Left renal cortex interstitium (tissue), 4 donors: ENCODE measurements at places on chromosomes 16 and 17.

- DNase-seq: no peak
These were observed 1151.9 kb upstream of the GOT2 start for GRCh38 chr16:59886021-59886420.

DNA sequence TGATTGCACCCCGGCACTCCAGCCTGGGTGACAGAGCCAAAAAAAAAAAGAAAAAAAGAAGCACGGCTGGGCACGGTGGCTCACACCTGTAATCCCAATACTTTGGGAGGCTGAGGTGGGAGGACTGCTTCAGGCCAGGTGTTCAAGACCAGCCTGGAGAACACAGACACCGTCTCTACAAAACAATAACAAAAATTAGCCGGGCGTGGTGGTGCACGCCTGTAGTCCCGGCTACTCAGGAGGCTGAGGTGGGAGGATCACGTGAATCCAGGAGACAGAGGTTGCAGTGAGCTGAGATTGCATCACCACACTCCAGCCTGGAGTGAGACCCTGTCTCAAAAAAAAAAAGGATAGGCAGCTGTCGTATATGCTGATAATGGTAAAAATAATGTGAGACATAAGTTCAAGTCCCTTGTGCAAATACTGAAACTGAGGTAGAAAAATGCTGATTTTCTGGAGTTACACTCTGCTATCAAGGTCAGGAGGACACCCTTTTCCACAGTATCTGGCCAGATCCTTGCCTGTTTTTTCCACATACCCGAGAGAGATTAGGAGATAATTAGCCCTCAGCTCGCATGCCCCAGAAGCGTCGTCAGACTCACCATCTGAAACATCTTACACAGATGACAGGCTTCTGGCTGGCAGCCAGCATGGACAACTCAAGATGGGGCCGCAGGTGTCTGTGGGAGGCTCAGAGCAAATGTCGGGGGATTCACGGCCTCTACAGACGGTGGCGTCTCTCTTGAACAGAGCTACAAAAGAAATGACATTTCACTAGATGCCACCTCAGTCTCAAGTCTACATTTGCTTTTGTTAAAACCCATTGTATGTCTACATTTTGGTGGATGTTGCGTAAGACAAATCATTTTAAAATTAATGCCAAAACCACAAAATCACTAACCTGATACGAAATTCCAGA lies 36.8 kb downstream of the WDR45B start:
- no peak for DNase-seq

DNA sequence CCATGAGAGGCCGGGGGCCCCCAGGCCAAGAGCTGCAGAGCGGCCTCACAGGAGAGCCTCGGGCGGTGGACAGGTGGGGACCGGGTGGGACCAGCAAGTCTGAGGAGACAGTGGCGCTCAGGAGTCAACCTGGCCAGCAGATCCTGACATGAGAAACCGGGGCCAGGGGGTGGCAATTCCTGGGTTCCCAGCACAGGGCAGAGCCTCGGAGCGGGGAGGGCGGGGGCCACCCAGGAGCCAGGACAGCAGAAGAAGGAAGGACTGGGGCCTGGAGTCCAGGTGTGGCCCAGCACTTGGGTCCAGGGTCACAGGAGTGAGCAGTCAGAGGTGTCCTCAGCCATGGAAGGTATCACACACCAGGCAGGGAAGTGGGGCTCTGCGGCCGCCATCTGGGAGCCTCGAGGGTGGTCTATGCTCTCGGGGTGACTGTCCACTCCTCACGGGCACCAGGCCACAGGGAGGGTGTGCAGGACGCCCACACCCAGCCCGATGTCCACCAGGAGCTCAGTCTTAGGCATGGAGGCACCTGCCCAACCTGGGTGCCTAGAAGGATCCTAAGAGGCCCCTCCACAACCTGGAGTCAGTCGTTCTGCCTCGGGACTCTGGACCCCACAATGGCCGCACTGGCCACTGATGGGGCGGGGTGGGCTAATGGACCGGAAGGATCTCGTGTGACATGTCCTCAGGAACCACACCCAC lies 29.1 kb downstream of the PIEZO1 start:
- no peak for DNase-seq

DNA sequence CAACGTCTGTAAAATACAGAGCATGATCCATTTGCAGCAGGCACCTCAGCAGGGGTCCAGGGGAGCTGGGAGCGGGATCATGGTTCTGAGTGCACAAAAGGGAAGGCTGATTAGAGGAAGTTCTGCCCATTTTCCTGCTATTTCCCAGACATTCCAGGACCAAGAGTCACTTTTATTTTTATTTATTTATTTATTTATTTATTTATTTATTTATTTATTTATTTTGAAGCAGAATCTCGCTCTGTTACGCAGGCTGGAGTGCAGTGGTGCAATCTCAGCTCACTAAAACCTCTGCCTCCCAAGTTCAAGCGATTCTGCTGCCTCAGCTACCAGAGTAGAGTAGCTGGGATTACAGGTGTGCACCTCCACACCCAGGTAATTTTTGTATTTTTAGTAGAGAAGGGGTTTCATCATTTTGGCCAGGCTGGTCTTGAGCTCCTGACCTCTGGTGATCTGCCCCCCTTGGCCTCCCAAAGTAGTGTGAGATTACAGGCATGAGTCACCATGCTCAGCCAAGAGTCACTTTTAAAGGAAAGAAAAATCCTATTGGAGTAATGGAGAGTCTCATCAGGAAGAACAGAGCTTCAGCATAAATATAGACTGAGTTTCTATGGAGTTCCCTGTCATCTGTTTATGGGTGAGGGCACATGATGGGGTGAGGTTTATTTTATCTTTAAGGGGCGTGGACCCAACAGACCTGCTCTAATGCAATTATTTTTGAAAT lies 355.2 kb downstream of the HAPSTR1 start:
- no peak for DNase-seq

DNA sequence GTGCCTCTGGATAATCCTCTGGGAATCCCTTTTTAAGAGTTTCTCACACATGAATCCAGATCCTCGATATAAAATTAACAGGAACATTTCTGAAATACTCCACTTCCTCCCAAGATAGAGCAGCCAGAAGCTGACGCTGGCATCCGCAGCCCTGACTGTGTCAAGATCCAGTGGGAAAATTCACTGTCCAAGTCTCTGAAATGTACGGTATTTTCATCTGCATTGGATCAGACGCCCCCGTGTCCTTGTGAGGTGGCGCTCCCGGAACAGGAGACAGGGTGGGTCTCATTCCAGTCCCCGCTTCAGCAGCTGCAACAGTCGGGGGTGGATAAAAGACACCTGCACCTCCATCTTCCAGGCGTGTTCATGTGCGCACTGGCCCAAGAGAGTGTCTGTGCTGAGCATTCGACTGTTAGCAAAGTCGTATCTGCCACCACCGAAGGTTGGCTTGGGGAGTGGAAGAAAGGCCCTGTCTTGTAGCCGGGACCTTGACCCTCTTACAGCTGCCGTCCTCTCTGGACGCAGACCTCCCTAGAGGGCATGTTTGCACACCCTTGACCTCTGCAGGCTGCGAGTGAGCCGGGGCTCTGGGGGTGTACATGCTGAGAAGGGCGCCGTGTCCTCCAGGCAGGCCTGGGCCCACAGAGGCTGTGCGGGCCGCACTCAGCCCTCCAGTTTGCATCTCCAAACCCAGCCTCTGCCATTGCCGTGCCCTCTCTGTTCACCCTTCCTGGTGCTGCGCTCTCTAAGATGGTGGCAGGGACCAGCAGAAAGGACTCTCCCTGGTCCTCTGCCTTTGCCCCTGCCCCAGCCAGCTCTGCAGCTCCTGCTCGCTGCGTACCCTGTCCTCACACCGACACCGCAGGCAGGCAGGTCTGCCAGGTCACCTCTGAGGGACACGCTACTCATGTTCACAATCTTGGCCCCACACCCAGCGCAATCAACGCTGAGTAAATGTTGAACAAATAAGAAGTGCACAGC lies 72.0 kb upstream of the CHMP6 start:
- DNase-seq: no peak

DNA sequence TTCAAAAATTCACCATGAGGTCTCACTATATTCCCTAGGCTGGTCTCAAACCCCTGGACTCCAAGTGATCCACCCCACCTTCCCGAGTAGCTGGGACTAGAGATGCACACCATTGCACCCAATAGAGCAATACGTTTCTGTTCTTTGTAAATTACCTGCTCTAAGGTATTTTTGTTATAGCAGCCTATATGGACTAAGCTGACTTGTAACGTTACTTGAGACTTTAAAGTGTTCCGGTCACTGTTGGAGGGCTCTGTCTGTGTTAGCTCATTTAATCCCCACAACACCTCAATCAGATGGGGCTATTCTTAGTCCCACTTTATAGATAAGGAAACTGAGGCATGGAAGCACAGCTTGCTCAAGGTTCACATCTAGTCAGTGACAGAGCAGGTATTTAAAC lies 25.4 kb downstream of the IL4R start:
- DNase-seq: no peak

DNA sequence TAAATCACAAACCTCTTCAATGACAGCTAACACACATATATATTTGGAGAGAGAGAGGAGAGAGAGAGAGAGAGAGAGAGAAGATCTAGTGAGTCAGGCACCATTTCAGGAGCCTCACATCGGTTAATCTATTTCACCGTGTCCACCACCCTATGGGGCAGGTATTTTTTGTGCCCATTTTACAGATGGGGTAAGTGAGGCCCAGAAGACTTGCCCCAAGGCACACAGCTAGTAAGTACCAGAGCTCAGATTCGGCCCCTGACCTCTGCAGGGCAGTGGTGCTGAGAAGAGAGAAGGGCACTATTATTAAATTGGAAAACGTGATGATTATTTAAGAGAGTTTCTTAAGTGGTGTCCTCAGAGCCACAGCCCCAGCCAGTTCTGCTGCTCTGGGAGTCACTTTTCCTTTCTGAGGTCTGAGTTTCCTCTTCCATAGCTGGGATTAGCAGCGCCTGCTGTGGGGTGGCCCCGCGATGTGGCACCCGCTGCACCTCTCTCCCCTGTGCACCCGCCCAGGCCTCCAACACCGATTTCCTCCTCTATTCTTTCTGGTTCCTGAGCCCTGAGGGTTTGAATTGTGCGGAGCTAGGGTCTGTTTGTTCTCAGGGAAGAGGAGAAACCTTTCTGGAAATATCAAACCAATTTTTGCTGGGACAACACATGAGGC lies 303.9 kb downstream of the IRF8 start:
- no peak for DNase-seq

GRCh38 chr17:7932949-7933348 lies 943 bp downstream of the CNTROB start:
- DNase-seq: no peak

DNA sequence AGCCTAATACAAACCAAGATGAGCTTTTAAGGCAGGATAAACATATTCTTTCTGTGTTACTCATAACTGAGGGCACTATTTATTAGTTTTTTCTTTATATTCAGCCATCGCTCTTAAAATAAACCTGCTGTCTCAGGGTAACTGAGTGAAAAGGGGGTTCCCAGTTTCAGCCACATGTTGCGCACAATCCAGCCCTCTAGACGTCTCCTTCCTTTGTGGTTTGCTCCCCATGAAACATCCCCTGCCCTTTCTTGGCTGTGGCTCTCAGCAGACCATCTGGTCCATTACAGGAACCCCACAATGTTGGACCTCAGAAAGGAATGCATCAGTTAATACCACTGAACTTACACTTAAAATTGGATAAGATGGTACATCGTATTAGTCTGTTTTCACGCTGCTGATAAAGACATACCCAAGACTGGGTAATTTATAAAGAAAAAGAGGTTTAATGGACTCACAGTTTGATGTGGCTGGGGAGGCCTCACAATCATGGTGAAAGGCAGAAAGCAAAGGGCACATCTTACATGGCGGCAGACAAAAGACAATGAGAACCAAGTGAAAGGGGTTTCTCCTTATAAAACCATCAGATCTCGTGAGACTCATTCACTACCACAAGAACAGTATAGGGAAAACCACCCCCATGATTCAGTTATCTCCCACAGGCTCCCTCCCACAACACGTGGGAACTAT lies 12.6 kb upstream of the IL21R start:
- DNase-seq: no peak

DNA sequence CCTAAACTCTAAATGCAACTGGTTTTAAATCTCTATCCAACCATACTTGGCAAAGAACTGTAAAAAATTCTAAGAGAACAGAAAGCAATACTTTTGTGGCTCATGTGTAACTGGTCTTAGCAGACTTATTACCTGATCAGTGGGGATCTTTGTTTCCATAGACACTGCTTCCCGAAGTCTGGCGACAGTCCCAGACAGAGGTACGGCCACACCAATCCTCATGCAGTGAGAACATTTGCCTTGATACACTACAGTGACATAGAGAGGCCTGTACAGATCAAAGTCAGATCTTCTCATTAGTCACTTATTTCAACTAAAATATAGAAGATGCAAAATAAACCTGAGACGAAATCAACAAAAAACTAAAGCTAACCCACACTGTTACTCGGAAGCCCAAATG lies 43.9 kb downstream of the USP31 start:
- DNase-seq: no peak

DNA sequence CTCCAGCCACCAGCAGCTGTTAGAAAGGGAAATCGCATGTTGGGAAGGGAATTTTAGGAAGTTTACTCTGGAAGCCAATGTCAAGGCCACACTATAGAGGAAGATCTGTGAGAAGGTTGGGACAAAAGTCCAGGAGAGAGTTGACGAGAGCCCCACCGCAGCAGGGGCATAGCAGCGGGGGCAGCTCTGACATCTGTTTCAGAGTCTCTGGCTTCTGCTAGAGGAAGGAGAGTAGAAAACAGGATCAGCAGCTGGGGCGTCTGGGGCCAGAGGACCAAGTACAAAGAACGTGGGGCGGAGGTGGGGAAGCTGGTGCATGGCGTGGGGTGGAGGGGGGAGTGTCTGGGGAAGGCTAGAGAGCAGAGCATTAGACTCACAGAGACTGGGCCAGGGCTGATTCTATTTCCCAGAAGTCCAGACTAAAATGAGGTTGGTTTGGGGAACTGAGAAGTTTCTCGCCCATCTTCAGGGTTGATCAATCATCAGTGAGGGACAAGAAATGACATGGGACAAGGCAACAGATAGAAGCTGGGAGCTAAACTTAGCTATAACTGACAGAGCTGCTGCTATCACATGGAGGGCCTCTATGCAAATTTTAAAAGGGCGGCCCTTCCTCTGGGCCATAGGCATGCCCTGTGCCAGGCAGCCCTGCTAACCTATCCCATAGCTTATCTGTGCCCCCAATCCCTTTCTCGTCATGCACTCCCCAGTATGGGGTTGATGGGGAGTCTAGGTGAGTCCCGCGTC lies 1.2 kb downstream of the RABEP2 start:
- DNase-seq: no peak
